ENCODE measurements at places on chromosomes 7 and 10.
A peak's percentile ranks its signal among the peaks of the same experiment; 100 is the strongest.

- H3K4me3 ChIP-seq: no peak overlapping the region
- no peak overlapping the region for H3K27ac ChIP-seq
- H3K36me3 ChIP-seq: no peaks in the 10 kb centered on the region
- no peak for DNase-seq
- no peaks in the 10 kb centered on the region for H3K27me3 ChIP-seq
- no peaks in the 10 kb centered on the region for H3K4me1 ChIP-seq
Measured at GRCh38 chr7:111364413-111364812, 197.9 kb downstream of the IMMP2L start.

DNA sequence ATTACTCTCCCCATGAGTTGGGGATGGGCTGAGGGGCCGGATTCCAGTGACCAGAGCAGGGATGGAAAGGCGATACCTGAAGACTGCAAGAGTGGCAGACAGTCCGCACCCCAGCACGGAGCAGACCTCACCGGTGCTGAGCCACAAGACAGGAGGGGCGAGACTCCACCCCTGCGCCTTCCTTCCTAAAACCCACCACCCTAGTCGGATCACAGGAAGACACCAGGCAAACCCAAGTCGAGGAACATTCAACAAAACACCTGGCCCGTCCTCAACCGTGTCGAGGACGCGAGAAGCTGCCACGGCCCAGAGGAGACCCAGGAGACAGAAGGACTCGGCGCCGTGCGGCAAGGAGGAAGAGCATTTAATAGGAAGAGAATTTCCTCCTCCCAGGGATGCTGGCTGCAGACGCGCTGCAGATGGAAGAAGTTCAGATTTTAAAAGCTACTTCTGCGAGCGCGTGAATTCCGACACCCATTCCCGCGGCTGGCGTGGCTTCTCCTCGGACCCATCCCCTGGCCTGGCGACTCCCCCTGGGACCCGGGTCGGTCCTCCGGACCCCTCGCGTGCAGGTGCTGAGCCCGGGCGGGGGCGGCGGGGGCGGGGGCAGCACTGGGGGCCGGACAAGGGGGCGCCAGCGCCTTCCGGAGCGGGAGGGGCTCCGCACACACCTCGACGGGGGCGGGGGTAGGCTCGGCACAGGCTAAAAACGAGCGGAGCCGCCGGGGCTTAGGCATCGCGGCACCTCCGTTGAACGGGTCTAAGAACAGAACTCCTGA is 563 bp upstream of the UTF1 start:
- H3K4me1 ChIP-seq: peaks cover 1% of the 10 kb centered on the region
- H3K36me3 ChIP-seq: no peaks in the 10 kb centered on the region
- H3K27me3 ChIP-seq: peaks cover 5% of the 10 kb centered on the region
- H3K4me3 ChIP-seq: peak overlapping the region; percentile 32

GRCh38 chr7:21771906-21772610 is 173.6 kb downstream of the CDCA7L start:
- H3K36me3 ChIP-seq: no peaks in the 10 kb centered on the region
- no peaks in the 10 kb centered on the region for H3K27me3 ChIP-seq
- no peak overlapping the region for H3K27ac ChIP-seq
- no peak for DNase-seq

GRCh38 chr7:102883098-102883860 is 29.5 kb upstream of the LRRC17 start:
- H3K4me1 ChIP-seq: no peaks in the 10 kb centered on the region
- H3K27me3 ChIP-seq: no peaks in the 10 kb centered on the region
- H3K27ac ChIP-seq: no peak overlapping the region
- H3K4me3 ChIP-seq: no peak overlapping the region

DNA sequence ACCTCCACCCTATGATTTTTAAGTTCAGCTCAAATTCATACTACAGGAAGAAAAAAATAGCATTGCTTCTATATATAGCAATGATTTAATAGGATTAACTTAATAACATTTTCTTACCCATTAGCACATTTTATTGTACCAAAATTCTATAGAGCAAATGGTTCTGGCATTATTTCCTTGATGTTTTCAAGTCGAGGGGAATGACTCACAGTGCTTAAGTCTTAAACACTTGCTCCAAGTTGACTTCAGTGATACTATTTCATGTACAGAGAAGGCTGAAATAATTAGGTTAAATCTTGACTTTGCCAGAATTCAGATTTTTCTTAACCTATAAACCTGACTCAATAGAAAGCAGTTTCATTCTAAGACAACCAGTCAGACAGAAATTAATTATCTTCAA is 1133.8 kb downstream of the SORCS3 start:
- H3K4me3 ChIP-seq: no peak overlapping the region
- no peaks in the 10 kb centered on the region for H3K27me3 ChIP-seq
- no peaks in the 10 kb centered on the region for H3K36me3 ChIP-seq
- no peak for DNase-seq
- H3K27ac ChIP-seq: no peak overlapping the region
- no peaks in the 10 kb centered on the region for H3K4me1 ChIP-seq

- DNase-seq: no peak
- peak overlapping the region; percentile 20 for H3K4me3 ChIP-seq
- peaks cover 1% of the 10 kb centered on the region for H3K4me1 ChIP-seq
- H3K36me3 ChIP-seq: no peaks in the 10 kb centered on the region
Measured at GRCh38 chr7:155804897-155805825, 7.1 kb downstream of the SHH start.

- H3K27me3 ChIP-seq: no peaks in the 10 kb centered on the region
- no peak overlapping the region for H3K4me3 ChIP-seq
- no peaks in the 10 kb centered on the region for H3K4me1 ChIP-seq
- H3K27ac ChIP-seq: no peak overlapping the region
Measured at GRCh38 chr10:121449482-121449924, 148.7 kb downstream of the FGFR2 start.

DNA sequence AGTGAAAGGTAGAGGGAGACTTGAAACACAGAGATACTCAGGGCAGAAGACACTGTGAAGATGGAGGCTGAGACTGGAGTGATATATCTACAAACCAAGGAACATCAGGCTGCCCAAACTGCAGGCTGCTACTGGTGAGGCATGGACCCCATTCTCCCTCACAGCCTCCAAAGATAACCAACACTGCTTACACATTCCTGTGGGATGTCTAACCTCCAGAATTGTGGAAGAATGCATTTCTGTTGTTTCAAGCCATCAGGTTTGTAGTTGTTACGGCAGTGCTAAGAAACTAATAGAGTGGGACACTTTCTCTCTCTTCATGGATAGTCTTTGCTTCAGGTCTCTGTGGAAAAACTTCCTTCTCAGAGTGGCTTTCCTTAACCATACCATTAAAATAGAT is 182.6 kb upstream of the TMEM106B start:
- H3K4me1 ChIP-seq: peaks cover 2% of the 10 kb centered on the region
- H3K36me3 ChIP-seq: no peaks in the 10 kb centered on the region
- no peak for DNase-seq
- no peak overlapping the region for H3K27ac ChIP-seq
- H3K4me3 ChIP-seq: no peak overlapping the region

GRCh38 chr10:122363722-122364463 is 10.6 kb upstream of the PLEKHA1 start:
- H3K36me3 ChIP-seq: no peaks in the 10 kb centered on the region
- H3K4me3 ChIP-seq: no peak overlapping the region
- no peak for DNase-seq
- H3K27me3 ChIP-seq: no peaks in the 10 kb centered on the region
- no peak overlapping the region for H3K27ac ChIP-seq

- H3K4me1 ChIP-seq: peaks cover 2% of the 10 kb centered on the region
- DNase-seq: no peak
- H3K36me3 ChIP-seq: peaks cover 14% of the 10 kb centered on the region
- no peak overlapping the region for H3K27ac ChIP-seq
- no peak overlapping the region for H3K4me3 ChIP-seq
Measured at GRCh38 chr10:97428572-97428981, 2.6 kb downstream of the PGAM1 start.

DNA sequence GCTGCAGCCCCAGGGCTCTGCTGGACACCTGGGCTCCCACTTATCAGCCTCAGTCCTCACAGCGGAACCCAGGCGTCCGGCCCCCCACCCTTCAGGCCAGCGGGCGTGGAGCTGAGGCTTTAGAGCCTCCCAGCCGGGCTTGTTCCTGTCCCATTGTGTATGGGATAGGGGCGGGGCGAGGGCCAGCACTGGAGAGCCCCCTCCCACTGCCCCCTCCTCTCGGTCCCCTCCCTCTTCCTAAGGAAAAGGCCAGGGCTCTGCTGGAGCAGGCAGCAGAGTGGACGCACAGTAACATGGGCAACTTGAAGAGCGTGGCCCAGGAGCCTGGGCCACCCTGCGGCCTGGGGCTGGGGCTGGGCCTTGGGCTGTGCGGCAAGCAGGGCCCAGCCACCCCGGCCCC is 2.7 kb downstream of the NOS3 start:
- DNase-seq: no peak
- no peaks in the 10 kb centered on the region for H3K27me3 ChIP-seq
- H3K36me3 ChIP-seq: no peaks in the 10 kb centered on the region
- H3K4me1 ChIP-seq: peaks cover 12% of the 10 kb centered on the region
- no peak overlapping the region for H3K27ac ChIP-seq

DNA sequence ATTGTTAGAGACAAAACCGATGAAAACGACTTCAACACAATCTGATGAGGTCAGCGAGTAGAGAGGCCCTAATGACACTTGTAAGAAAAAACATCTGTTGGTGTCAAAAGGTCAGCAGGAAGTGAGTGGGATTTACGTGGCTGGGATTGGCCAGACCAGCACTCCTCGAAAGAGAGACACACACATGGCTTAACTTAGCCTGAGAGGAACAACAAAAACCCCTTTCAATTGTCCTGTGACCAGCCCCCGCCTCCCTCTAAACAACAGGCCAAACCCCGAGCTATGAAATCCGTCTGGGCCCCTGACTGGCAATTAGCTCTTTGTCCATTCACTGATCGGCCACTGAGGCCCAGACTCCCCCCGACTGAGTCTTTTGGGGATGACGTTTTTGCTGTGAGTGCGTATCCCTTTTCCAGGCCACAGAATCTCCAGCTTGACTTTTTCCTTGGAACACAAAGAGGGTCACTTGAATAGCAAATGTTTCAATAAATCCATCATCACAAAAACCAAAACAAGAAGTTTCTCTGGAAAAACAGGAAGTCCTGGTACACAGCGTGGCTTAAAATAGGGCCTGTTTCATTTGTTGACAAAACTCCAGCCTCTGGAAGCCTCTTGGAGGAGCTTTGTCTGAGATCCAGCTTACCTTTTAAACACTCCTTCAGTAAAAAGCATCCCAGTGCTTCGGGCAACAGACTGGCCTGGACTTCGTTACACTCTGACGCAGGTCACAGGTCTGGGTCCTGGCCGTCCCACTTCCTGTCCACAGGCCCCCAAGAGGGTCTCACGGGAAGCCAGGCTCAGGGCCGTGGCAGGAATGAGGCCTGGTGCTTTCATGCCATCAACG is 103.0 kb downstream of the CTBP2 start:
- H3K27ac ChIP-seq: no peak overlapping the region

GRCh38 chr7:29825775-29826529 is 19.6 kb downstream of the WIPF3 start:
- H3K27ac ChIP-seq: no peak overlapping the region
- no peaks in the 10 kb centered on the region for H3K4me1 ChIP-seq
- no peak for DNase-seq
- no peaks in the 10 kb centered on the region for H3K27me3 ChIP-seq

DNA sequence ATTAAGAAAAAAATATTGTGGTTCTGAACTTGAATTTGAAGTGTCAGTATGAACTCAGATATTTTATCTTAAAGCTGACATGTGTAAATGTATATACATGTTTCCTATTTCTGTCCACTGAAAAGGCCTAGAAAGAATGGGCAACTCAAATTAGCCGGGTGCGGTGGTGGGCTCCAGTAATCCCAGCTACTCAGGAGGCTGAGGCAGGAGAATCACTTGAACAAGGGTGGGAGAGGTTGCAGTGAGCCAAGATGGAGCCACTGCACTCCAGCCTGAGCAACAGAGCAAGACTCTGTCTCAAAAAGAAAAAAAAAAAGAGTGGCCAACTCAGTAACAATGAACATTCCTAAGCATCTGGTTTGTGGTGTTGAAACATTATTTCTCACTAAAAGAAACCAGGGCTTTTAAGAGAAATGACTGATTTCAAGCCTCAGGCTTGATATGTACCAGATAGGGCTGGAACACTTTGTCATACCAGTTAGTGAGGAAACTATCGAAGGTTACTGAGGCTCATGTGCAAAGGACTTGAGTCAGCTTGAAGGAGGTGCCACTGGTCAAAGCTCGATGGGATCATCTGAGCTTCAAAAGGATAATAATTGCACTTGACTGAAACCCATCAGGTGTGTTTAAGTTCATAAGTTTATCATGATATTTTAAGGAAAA is 40.5 kb downstream of the AOAH start:
- H3K4me1 ChIP-seq: no peaks in the 10 kb centered on the region
- no peak overlapping the region for H3K27ac ChIP-seq
- DNase-seq: no peak
- H3K4me3 ChIP-seq: no peak overlapping the region
- no peaks in the 10 kb centered on the region for H3K36me3 ChIP-seq

DNA sequence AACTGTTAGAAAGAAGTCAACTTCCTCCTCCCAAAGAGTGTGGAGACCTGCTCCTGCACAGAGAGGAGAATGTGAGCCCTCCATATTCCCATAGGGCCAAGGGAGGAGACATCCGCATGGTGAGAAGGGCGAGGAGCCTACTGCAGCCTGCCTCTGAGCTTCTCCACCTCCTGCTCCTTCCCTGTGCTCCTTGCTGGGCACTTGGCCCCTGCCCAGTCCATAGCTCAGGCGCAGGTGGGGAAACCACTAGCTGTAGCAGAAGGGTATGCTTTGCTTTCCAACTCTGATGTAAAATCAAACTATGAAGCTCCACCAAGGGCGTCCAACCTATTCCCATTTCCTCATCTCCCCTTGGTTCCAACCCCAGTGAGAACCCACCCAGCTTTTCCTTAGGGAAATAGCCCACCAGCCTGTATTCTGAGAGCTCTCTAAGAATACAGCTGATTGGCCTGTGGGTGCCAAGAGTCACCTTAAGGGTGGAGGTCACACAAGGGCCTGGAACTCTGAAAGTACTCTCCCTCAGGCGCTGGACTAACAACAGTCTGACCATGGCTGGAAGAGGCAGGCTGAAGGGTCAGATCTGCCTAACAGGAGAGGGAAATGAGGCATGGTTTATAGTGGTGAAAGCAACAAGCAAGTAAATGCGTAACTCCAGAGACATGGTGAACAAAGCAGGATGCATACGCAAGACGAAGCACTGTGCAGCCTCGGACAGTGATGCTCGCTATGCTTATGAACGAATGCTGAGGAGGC is 13.9 kb downstream of the ZNF488 start:
- peaks cover 5% of the 10 kb centered on the region for H3K4me1 ChIP-seq
- H3K4me3 ChIP-seq: no peak overlapping the region
- no peaks in the 10 kb centered on the region for H3K27me3 ChIP-seq

- H3K4me3 ChIP-seq: no peak overlapping the region
- no peak overlapping the region for H3K27ac ChIP-seq
- DNase-seq: no peak
- no peaks in the 10 kb centered on the region for H3K27me3 ChIP-seq
Measured at GRCh38 chr10:18155321-18155720, 15.1 kb downstream of the CACNB2 start.

- DNase-seq: no peak
- H3K27me3 ChIP-seq: no peaks in the 10 kb centered on the region
- no peaks in the 10 kb centered on the region for H3K4me1 ChIP-seq
- no peaks in the 10 kb centered on the region for H3K36me3 ChIP-seq
Measured at GRCh38 chr7:114047889-114048288, 129.1 kb upstream of the PPP1R3A start.

DNA sequence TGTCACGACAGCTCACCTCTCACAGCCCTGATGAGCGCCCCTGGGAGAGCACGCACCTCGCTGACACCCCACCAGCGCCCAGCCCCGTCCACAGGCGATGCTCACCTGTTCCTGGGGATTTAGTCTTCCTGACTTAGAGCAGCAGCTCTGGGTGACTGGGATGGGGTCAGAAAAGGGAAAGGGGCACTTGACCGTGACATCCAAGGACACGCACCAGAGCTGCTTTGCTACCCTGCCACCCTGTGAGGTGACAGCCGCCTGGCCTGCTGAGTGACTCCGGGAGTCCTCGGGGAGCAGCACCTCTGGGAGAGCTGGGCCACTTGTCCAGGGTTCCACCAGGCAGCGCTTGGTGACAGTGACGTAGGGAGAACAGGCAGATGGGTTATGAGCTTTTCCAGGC is 148.2 kb downstream of the PRKAG2 start:
- H3K4me3 ChIP-seq: no peak overlapping the region
- H3K4me1 ChIP-seq: no peaks in the 10 kb centered on the region
